Fibroblast of skin of right quadriceps (primary cell): ENCODE measurements at places on chromosomes 3 and 15.
A peak's percentile ranks its signal among the peaks of the same experiment; 100 is the strongest.

GRCh38 chr3:147130461-147130860 lies 275.9 kb downstream of the ZIC4 start:
- peak; percentile 51 for DNase-seq

DNA sequence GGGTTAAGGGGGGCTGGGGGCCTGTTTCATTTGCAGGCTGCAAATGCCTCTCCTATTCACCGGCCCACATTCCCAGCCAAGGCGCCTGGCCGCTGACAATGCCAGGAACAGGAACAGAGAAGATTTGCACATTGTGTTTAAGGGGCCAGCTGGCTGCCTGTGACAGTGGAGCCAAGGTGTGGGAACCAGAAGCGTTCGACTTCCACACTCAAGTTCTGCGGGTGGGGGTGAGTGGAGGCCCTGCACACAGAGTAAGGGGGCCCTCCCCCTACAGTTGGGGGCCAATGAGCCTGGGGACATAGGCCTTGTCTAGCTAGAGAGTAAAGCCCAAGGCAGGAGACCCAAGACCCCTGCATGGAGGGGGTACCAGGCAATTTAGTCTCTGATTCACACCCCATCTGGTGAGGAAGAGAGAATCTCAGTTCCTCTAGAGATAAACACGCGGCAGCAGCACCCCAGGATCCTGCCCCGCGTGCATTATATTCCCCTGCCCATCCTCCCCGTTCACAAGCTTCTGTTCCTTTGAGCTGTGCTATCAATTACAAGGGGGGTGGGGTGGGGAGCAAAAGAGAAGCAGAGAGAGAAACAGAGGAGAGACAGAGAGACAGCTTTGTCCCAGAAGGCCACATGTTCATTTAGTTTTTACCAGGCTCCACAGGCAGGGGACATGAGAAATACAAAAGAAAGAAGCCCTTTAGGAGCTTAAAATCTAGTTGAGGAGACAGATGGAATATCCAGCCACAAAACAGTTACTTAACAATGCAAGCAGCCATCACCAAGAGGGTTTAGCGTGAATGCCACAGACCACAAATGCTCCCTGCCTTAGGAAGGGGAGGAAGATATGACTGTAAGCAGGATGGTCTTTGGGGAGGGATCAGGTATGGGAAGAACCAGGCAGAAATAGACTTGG lies 9.2 kb downstream of the IGDCC3 start:
- no peak for DNase-seq

DNA sequence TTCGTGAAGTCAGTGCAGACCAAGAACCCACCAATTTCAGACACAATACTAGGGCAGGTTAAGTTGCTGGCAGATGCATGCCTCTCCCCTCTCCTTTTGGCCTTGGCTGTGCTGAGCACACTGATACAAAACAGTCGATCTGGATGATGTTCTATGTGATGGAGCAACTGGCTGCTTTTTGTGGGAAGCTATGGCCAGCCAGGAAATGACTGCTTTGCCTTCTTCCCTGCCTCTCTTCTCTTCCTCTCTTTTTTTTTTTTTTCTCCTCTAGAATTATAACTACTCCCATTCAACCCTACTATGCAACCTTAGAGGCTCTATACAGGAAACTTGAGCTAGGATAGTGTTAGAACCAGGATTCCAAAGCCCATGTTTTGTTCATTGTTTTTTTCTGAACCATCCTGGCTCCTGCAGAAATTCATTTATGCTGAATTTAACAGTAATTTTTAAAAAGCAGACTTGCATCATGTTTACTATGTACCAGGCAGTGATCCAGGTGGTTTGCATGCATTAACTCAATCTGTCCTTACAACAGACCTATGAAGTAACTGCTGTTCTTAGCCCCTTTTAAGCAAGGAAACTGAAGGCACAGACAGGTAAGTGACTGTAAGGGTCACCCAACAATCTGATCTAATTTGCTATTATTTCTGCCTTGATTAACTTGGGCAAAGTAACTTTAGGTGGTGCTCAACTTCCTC lies 62.9 kb downstream of the PLD1 start:
- DNase-seq: no peak

- DNase-seq: no peak
Measured at GRCh38 chr3:22582266-22582665, 620.9 kb upstream of the UBE2E2 start.

GRCh38 chr15:71975816-71976150 lies 142.2 kb downstream of the MYO9A start:
- DNase-seq: no peak

DNA sequence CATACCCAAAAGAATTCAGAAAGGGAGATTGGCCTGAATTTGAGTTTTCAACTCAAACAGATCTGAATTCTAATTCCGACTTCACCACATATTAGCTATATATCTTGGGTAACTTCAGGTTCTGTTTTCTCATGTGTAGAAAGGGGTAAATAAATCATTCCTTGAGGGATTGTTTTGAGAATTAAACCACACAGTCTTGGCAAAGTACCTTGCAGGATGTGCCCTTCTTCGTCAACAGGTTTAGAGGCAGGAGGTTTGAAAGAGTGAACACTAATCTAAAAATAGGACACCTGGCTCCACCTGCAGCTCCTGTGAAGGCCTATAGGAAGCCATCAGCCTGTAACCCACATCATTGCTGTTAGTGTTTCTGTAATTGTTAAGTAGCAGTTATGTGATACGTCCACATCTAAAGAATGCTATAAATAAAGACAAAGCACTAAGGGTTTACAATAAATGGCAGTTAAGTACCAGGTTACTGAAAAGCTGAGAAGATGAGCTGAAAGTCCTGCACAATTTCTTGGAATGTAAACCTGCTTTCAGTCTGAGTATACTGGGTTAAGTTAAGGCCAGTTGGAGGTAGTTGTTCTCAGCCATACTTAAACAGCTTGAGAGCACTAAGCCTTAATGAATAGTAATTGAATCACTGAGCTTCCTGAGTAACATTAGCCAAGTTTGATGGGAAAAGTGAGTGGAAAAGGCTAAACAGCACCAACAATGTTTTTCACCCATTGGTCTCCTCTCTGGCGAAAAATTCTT lies 6.0 kb downstream of the CCDC80 start:
- DNase-seq: no peak

DNA sequence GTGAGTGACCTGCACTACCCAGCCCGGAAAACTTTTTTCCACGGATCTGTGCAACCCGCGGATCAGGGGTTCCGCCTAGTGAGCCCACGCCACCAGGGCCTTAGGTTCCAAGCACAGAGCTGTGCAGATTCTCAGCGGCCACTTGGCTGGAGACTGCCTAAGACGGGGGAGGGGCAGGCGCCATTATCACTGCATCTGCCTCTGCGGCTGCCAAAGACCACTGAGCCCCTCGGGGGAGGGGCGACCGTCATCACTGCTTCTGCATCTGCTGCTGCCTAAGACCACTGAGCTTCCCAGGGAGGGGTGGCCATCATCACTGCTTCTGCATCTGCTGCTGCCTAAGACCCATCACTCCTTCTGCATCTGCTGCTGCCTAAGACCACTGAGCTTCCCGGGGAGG lies 460.2 kb downstream of the OCA2 start:
- DNase-seq: no peak

- DNase-seq: no peak
Measured at GRCh38 chr3:106673926-106674569, 703.2 kb upstream of the CCDC54 start.

GRCh38 chr15:25183581-25184251 lies 228.9 kb downstream of the SNRPN start:
- no peak for DNase-seq

- DNase-seq: no peak
Measured at GRCh38 chr3:69803681-69804270, 64.5 kb downstream of the MITF start.

GRCh38 chr3:176690083-176690869 lies 507.0 kb downstream of the TBL1XR1 start:
- no peak for DNase-seq

- DNase-seq: no peak
Measured at GRCh38 chr15:65521350-65521749, 3.9 kb upstream of the DPP8 start.

GRCh38 chr15:63633312-63633711 lies 36.1 kb downstream of the FBXL22 start:
- no peak for DNase-seq

- DNase-seq: no peak
Measured at GRCh38 chr3:20023623-20024405, 11.8 kb upstream of the PP2D1 start.

GRCh38 chr15:65085990-65086679 lies 9.6 kb downstream of the KBTBD13 start:
- DNase-seq: no peak

- no peak for DNase-seq
Measured at GRCh38 chr3:128498901-128499530, 6.0 kb upstream of the GATA2 start.
